ENCODE measurements at places on chromosomes 11 and 22.

- DNase-seq, result no peak
Measured at GRCh38 chr11:26662916-26663315, 58.9 kb downstream of the SLC5A12 start.

DNA sequence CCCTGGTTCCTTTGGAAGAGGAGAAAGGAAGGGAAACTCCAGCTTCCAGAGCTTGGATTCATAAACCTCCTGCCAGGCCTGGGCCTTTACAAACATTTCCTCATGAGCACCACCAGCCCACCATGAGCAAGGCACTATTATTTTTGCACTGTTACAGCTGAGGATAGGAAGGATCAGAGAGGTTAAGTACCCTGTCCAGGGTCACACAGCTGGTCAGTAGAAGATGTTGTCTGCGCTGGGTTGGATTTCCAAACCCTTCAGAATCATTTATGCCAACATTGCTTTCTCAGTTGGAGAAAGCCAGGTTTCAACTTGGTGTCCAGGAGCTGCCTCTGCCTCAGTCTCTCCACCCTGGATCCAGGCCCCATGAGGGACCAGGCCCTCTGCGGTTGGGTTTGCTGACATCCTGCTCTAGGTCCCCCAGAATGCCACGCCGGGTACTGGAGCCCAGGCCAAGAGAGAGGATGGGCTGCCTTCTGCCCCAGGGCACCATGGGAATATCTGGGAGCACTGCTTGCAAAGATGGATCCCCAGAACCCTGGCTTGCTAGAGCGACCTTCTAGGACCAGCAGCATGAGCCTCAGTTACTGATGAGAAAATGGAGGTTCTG is 29.7 kb upstream of the SHISAL1 start:
- no peak for DNase-seq

- no peak for DNase-seq
Measured at GRCh38 chr11:84981301-84981700, 645.8 kb downstream of the DLG2 start.

- no peak for DNase-seq
Measured at GRCh38 chr11:6686006-6686405, 2.9 kb upstream of the MRPL17 start.

DNA sequence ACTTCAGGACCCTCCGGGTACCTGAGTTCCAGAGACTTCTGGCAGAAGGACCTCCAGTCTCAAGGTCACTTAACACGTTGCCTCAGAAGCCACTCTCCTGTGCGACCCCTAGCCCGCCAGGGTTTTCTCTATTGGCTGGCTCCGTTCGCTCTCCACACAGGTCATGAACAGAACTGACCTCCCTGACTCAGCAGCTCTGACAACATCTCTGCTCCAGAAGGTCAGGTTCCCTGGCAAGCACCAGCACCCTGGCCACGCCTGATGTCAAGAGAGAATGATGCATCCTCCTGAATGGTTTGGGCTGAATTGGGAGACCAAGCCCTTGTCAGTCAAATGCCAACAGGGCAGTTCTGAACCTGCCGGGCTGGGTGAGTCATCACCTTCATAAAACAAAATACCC is 84.3 kb upstream of the TMEM45B start:
- DNase-seq, result no peak

DNA sequence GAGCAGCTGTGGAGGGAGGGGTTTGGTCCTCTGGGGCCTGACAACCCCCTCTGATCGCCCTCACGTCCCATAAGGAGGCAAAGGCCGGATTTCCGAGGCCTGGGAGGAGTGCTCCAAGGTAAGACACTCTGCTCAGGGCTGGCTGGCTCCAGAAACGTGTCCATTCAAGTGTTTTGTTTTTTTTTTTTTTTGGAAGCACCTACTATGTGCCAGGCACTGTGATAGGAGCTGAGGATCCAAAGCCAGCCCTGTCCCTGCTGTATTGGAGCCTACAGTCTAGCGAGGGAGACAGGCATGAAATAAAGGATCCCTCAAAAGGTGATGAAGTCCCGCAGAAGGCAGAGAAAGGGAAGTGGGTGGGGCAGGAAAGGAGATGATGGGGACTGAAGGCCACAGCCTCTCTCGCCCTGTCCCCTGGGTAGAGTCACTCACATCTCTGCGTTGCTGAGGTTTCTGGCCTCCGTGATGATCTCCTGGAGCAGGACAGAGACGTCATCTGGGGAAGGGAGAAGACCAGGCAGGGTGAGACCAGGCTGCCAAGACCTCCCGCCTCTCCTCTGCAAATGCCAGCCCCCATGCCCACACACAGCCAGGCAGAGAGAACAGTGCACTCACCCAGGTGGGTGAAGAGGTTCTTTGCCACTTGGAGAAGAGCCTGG is 89.2 kb downstream of the PDE2A start:
- no peak for DNase-seq

- DNase-seq, result no peak
Measured at GRCh38 chr11:75233754-75234172, 6.8 kb upstream of the TPBGL start.

- DNase-seq, result peak; percentile 43
Measured at GRCh38 chr22:39254789-39255298, 10.1 kb upstream of the PDGFB start.

GRCh38 chr22:23062616-23063538 is 7.4 kb upstream of the GNAZ start:
- DNase-seq, result no peak

DNA sequence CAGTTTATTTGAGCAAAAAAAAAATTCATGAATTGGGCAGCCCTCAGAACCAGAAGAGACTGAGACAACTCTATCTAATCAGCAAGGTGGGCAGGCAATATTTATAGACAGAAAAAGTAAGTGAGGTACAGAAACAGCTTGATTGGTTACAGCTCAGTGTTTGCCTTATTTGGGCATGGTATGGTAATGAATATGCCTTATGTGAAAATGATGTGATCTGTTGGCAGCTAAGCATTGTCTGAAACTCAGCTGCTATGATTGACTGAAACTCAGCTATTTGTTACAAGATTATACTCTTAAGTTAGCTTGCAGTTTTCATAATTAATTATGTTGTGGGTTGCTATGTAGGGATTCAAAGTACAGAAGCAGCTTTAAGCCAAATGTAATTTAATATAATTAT is 127.6 kb downstream of the CNTN5 start:
- DNase-seq, result no peak

- DNase-seq, result no peak
Measured at GRCh38 chr11:120096369-120097191, 41.3 kb downstream of the TRIM29 start.

DNA sequence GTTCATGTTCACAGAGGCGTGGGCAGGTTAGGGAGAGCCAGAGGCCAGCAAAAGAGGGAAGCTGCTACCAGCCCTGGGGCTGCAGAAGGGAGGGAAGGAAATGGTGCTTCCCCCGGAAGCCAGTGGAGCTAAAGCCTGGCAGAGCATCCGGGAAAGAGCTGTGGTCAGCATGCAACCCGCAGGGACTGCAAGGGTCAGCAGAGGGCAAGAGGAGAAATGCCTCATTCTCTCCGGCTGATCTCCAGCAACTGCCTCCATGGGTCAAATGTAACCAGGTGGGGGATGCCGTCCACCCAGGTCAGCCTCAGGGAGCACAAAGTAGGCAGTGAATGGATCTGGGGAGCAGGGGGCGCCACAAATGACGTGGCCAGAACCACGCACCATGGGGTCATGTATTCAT is 36.9 kb upstream of the PRR5 start:
- no peak for DNase-seq

DNA sequence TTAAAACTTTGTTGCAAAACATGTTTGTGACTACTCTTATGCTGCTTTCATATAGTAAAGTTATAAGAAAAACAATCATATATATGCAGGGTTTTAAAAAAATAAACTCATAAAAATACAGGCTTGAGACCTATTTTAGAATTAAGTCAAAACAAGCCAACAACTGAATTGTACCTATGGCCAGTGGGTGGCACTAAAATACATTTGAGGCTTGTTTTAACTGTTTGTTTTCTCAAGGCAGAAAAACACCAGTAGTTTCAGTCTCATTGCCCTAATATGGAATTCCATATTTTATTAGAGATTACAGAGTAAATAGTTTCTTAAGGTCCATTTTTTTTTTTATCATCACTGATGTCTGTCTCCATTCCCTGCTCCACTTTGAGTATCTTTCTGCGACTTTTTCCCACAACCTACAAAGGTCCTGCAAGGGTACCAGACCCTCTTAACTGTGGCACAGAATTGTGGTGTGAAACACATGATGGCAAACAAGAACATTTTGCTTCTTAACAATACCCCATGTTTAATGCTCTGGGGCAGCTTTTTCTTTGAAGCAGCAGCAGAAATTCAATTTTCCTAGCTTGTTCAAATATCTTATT is 8.5 kb upstream of the CCDC89 start:
- no peak for DNase-seq

DNA sequence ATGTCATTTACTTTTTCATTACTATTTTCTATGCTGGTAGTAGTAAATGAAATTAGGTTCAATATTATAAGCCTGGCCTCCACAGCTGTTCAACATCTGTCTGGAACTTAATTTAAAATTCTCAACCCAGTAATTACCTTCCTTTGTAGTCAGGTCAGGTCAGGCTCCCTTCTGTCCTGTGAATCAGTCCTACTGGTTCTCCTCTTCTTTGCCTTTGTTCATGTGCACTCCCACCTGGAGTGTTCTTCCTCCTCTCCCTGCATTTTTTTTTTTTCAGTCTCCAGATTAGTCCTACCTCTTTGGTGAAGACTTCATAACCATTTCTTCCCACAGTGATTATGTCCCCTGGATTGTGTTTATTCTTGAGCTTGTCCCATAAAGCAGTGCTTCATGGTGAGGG is 67.9 kb downstream of the DKK3 start:
- no peak for DNase-seq
